NCI-H1436 (cell line): ENCODE measurements at places on chromosomes 6 and 20.

DNA sequence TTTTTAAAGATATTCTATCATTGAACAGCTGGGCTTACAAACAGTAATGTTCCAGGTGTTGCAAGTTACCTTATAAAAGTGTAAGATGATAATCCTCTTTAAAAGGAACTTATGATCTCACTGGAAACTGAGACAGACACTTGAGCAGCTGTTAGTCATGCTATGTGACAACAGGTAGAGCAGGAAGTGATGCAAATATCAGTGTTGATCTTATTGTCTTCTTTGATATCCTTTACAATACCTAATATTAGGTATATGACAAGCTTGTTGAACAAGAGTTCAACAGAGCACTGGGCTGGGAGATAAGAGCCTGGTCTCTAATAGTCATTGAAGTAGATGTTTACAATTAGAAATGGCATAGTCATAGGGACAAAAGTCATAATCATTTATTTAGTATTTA is 150.0 kb downstream of the UBE3D start:
- DNase-seq, result no peak

DNA sequence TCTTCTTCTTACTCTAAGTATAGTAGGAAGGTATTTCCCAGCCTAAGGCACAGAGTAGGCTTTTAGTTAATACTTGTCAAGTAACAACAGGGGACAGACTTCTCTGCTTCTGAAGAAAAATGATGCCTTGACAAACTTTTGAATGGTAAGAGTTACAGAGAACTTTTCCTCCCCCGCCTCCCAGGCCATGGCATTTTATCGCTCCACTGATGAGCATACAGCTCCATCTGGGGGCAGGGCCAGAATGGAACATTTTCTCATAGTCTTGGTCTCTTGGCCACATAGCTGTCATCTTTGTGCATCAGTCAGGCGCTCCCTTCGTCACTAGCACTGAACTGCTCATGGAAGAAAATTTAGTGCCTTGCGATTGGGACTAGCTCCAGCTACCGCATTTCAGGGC is 1066.8 kb upstream of the CITED2 start:
- no peak for DNase-seq

DNA sequence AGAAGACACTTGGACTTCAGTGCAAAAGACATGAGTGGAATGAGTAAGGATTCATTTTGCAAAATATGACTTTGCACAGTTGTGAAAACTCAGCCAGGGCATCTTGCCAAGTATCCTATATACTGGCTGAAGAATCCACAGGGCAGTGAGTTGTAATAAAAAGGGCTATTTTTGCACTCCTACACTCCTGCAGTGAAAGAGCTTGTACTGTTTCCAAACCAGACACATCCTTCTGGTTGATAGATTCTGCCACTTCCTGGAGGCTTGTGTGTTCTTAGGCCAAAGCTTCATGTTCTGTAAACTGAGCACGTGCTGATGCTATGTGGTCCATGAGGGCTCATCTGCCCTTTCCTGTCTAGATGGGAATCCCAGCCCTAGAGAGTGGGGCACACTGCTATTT is 34.9 kb downstream of the GMPR start:
- no peak for DNase-seq

DNA sequence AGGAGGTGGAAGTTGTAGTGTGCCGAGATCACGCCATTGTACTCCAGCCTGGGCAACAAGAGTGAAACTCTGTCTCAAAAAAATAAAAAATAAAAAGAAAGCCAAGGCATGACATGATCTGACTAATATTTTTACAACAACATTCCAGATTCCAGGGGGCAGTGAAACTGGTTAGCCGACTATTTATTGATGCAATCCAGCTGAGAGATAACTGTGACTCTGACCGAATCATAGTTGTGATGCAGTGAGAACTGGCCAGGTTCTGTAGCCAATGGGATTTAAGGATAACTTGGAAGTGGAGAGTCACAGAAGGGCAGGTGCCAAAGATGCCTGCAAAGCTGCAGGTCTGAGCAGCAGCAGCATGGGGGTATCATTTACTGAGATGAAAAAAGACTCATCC is 82.9 kb upstream of the TSHZ2 start:
- DNase-seq, result no peak

DNA sequence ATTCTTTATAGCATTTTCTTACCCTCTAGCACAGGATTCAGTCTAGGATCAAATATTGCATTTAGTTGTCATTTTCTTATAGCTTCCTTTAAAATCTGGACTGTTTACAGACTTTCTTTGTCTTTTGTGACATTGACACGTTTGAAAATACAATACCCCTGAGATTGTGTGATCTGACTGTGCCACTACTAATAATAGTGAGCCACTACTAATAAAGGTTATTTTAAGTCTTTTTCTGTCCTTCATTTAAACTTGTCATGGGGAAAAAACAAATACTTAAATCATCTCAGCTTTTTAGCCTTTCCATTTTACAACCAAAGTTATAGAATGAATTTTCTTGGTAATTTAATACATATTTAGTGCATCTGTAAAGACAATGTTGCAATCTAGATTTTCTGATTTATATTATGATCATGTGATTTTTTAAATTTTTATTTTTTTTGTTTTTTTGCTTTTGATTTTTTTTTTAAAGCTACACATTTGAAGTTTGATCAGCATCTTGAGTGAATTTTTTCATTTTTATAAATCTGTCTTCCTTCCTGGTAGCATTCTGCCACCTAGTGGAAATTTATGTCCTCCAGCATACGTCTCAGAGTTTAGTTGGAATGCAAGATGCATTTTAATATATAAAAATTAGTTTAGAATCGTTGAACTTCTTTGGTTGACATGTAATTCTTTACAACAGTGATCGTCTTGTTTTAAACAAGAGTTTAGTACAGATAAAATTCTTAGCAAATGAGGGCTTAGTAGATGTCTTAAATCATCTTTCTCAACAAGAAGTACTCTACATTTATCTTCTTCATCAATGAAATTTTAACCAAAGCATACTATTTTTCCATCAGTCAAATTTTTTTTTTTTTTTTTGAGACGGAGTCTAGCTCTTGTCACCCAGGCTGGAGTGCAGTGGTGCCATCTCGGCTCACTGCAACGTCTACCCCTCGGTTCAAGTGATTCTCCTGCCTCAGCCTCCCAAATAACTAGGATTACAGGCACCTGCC is 119.4 kb downstream of the NCOA3 start:
- DNase-seq, result peak; percentile 54

GRCh38 chr6:97186416-97186999 is 96.5 kb downstream of the MMS22L start:
- peak; percentile 51 for DNase-seq

DNA sequence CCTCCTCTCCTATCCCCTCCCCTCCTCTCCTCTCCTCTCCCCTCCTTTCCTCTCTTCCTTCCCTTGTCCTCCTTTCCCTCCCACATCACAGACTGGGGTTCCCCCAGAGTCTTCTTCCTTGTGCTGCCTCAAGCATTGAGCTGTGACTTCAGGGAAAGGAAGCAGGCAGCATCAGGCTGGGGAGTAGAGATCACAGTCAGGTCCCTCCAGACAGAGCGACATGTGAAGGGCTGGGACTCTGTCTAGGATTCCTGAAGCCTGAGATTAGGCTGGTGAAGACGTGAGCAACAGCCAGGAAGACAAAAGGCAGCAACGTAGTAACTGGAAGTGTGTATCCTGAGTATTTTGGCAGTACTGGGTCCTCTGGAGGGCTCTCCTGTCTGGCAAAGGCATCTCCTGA is 265.4 kb upstream of the SUPT3H start:
- no peak for DNase-seq

GRCh38 chr6:33235221-33235634 is 26.9 kb downstream of the RING1 start:
- DNase-seq, result peak; percentile 55
